ENCODE measurements at places on chromosomes 1 and 21. TPM values are rescaled to one million over a fixed set of nuclear protein-coding genes. Genes with fewer than 3 reads are reported as not detected.

The KRTAP21-2 gene
- not detected for total RNA-seq

- no peak overlapping the region for H3K27ac ChIP-seq
- DNase-seq: no peak
- H3K4me1 ChIP-seq: peaks cover 8% of the 10 kb centered on the region
- no peaks in the 10 kb centered on the region for H3K27me3 ChIP-seq
Observed at GRCh38 chr1:94979656-94980581, 53.0 kb upstream of the CNN3 start.

DNA sequence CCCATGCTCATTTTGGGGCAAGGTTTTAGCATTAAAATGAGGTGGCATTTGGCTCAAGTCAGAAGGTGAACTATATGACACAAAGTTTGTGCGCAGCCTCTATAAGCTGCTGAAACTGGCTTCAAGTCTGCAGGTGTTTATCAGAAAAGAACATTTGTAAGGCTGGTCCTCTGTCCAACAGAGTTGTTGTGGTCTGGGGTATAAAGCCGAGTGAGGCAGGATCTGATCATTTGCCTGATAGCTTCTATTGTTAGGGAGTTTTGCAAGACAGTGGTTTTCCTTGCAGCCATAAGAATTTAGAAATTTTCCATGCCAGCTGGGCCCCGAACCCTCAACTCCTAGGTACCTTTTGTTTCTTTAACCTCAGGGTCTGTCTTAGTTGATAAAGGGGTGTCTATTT is 130.8 kb downstream of the PGBD5 start:
- H3K4me3 ChIP-seq: no peak overlapping the region
- no peak overlapping the region for H3K27ac ChIP-seq
- peaks cover 51% of the 10 kb centered on the region for H3K27me3 ChIP-seq
- no peak for DNase-seq
- H3K4me1 ChIP-seq: peaks cover 4% of the 10 kb centered on the region
- H3K36me3 ChIP-seq: no peaks in the 10 kb centered on the region

- H3K4me1 ChIP-seq: no peaks in the 10 kb centered on the region
- no peak for DNase-seq
- H3K36me3 ChIP-seq: peaks cover 11% of the 10 kb centered on the region
- H3K4me3 ChIP-seq: no peak overlapping the region
- no peaks in the 10 kb centered on the region for H3K27me3 ChIP-seq
Observed at GRCh38 chr1:33327587-33328325, 6.9 kb upstream of the A3GALT2 start.

The CXADR gene
- total RNA-seq: 0.62 TPM

GRCh38 chr1:237736372-237737029 is 154.2 kb downstream of the ZP4 start:
- no peak for DNase-seq
- no peaks in the 10 kb centered on the region for H3K36me3 ChIP-seq
- no peaks in the 10 kb centered on the region for H3K4me1 ChIP-seq
- H3K27ac ChIP-seq: peak overlapping the region; percentile 1
- H3K4me3 ChIP-seq: peak overlapping the region; percentile 19
